NCI-H1417 (cell line): ENCODE measurements at places on chromosomes 13 and 19.

DNA sequence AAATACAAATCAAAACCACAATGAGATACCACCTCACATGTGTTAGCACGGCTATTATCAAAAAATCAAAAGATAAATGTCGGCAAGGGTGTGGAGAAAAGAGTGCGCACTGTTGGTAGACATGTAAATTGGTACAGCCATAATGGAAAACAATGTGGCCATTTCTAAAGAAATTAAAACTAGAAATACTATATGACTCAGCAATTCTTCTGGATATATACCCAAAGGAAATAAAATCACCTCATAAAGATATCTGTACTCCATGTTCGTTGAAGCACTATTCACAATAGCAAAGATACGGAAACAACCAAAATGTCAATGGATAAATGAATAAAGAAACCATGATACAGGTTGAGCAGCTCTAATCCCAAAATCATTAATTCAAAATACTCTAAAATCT is 30.8 kb downstream of the VWA8 start:
- DNase-seq = no peak

DNA sequence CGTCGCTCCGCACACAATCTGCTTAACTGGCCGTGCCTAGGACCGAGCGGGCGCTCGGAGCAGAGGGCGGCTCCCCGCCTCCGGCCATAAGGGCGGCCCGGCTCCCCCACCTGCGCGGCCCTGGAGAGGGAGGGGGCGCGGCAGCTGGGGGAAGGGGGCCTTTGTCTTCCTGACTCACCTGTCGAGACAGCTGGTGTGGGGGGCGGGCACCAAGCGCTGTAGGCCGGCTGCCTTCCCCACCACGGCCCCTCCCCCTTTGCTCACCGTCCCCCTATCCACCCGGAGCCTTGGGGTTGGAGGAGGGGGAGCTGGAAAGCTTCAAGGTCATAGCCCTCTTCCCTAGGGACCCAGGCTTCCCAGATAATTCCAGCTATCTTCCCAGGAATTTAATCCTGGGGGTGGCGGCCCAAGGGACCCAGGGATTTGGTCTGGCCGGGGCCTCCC is 1.2 kb downstream of the VASP start:
- DNase-seq = no peak

GRCh38 chr13:50026788-50027473 is 11.7 kb downstream of the KCNRG start:
- DNase-seq = no peak

- no peak for DNase-seq
Observed at GRCh38 chr13:45594764-45595163, 20.8 kb downstream of the ERICH6B start.

GRCh38 chr13:66693656-66694055 is 536.5 kb downstream of the PCDH9 start:
- DNase-seq = no peak

DNA sequence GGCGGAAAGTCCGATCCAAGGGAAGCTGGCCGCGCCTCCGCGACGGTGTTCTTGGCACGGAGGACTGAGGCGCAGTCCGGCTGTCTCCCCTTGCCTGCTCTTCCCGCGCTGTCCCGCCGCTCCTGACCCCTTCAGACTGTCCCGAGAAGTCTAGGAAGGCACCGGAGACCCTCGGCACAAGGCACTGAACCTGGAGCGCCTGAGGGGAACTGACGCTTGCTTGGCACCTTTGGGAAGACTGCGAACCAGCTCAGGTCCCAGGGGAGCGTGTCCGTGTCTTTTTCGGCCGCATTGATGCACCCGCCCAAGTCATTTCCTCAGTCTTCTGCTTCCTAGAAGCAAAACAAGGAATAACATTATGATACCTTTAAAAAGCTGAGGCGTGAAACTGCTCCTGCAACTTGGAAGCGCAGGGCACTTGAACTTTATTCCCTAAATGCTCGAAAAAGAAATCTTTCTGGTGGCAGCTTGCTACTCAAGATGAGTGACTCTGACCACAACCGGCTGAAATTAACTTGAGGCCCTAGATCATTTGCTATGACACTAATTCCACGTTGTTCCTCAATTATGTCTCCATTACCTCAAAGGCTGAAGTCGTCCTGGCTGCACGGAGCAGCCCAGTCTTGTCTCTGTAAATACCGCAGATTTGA is 735 bp upstream of the FLT1 start:
- DNase-seq = no peak

DNA sequence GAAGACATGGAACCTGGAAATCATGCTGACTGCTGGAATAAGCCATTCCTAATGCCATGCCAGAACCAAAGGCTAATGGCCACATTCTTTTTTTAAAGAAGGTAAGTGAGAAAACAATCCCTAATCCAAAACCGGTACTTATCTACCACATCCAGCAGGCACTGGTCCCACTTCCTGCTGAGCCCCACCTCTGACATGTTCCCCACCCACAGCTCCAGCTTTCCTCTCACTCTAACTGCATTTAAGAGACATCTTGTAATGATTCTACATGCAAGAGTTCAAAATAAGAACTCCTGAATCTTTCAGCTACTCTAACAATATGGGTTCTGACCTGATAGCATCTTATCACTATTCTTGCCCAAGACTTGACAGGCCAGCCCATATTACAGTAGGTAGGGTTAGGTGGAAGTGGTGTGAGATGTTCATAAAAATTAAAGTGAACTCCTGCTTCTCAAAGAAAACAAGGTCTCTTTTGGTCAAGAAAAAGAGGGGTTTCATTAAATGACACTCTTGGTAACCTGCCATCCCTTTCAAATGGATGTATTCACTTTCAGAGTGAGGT is 41.9 kb downstream of the N4BP2L2 start:
- DNase-seq = no peak

DNA sequence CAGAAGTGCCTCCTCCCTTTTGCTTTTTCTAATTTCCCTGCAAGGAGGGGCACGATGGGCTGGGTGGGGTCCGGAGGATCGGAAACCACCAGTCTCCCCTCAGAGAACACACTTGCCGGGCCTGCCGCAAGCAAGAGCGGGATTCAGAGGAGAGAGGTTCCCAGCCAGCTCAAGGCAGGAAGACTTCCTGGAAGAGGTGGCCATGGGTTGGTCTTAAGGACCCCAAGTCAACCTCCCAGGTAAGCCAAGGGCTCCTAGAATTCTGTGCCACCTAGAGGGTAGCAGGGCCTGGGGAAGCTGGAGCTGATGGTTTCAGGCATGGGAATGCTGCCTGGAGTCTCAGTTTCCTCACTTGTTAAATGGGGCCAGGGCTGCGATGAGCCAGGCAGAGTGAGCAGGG is 30.4 kb upstream of the ADGRE5 start:
- DNase-seq = no peak

DNA sequence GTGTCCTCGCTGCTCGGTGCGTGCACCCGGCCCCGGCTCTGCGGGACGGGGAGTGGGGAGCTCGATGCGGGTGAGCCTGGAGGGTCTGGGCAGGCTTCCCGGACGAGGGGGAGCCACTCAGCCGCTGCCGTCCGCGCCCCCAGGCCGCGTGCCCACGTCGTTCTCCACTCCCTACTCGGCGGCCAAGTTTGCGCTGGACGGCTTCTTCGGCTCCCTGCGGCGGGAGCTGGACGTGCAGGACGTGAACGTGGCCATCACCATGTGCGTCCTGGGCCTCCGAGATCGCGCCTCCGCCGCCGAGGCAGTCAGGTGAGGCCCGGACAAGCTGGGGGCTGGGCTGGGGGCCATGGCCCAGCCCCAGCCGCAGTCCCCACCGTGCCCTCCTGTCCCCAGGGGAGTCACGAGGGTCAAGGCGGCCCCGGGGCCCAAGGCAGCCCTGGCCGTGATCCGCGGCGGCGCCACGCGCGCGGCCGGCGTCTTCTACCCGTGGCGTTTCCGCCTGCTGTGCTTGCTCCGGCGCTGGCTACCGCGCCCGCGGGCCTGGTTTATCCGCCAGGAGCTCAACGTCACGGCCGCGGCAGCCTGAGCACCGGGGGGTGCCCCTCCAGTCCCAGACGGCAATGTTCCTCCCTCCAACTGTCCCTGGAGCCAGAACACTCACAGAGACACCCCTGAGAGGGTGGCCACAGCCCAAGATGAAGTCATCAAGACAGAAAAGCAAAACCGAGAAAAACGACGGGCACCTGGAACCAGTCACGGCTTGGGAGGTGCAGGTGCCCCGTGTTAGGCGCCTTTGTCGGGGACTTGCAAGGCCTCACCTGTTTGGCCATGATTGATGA is 2.5 kb upstream of the RPL36 start:
- DNase-seq = no peak

DNA sequence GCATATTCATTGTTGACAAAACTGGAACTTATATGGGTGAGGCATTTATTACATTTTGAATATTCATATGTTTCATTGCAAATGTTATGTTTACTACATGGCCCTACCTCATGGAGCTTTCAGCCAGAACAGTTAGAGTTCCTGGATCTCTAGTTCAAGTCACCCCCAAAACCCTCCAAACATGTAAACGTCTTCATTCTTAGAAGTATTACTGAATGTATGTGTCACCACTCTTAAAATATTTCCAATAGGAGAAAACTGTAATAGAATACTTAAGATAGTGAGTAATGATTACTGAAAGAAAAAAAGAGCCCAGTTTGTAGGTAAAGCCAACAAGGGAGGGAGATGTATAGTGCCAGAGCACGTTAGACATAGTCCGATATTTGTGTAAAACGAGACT is 23.5 kb downstream of the URI1 start:
- no peak for DNase-seq

DNA sequence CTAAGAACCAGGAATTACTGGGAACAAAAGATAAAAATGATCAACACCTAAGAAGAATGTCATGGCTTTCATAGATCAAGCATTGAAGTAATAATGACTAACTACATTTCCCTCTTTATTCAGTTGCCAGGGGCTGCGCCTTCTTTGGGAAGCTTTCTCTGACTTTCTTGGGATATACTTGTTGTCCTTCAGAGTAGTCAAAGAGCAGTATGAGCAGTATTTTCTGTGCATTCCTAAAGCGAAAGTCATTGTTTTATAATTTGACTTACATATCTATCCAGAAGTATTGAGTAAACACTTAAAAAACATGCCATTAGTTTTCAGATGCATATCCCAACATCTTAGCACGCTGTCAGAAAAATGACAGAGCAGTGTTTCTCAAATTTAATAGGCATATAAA is 2412.4 kb downstream of the PCDH9 start:
- no peak for DNase-seq

GRCh38 chr13:87128036-87128435 is 543.1 kb upstream of the SLITRK5 start:
- DNase-seq = no peak

DNA sequence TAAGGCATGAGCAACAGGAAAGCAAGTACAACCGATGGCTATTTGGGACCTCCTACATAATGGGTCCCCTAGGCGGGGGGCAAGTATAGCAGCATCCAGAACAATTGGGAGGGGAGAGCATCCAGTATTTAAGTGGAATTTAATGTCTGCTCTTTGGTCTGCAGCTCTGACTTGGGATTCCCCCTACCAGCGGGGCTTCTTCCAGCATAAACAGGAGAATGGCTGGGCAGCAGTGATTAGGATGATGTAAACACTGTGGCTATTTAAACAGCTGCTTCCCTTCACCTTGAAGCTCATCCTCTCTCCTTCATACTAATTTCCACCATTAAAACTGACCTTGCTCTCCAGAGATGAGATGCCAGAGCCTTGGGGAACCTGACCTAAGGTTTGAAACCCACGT is 73.9 kb upstream of the OXGR1 start:
- DNase-seq = peak; percentile 80

- DNase-seq = no peak
Observed at GRCh38 chr19:36013280-36014011, 567 bp downstream of the ALKBH6 start.

DNA sequence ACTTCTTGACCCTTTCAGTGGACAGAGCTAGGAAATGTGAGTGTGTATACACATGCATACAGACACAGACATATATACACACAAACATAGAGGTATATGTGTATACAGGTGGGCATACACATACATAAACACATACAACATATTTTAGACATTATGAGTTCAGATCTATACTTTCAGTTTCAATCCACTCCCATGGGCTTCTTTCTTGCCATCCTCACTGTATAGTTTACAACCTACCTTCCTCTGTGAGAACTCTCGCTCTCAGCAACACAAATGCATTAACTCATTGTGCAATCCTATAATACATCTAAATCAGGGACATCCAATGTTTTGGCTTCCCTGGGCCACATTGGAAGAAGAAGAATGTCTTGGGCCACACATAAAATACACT is 21.2 kb upstream of the SCEL start:
- DNase-seq = no peak

GRCh38 chr19:29521291-29522075 is 4.3 kb upstream of the VSTM2B start:
- no peak for DNase-seq
